Ovary (tissue), 10 donors: ENCODE measurements at places on chromosomes 12 and 14. TPM values are rescaled to one million over a fixed set of nuclear protein-coding genes. Genes with fewer than 3 reads are reported as not detected.

- no peaks in the 10 kb centered on the region for H3K27me3 ChIP-seq
- no peak overlapping the region for H3K27ac ChIP-seq
- no peaks in the 10 kb centered on the region for H3K4me1 ChIP-seq
- no peaks in the 10 kb centered on the region for H3K36me3 ChIP-seq
- no peak overlapping the region for H3K4me3 ChIP-seq
- no peak for DNase-seq
Observed at GRCh38 chr14:67420102-67420739, 8.3 kb upstream of the PLEK2 start.

- no peaks in the 10 kb centered on the region for H3K27me3 ChIP-seq
- no peak overlapping the region for H3K27ac ChIP-seq
- no peak for DNase-seq
- no peak overlapping the region for H3K4me3 ChIP-seq
- no peaks in the 10 kb centered on the region for H3K36me3 ChIP-seq
Observed at GRCh38 chr14:69443296-69443805, 41.2 kb upstream of the PLEKHD1 start.

CCDC177 gene
- polyA plus RNA-seq: 0.04 TPM

DNA sequence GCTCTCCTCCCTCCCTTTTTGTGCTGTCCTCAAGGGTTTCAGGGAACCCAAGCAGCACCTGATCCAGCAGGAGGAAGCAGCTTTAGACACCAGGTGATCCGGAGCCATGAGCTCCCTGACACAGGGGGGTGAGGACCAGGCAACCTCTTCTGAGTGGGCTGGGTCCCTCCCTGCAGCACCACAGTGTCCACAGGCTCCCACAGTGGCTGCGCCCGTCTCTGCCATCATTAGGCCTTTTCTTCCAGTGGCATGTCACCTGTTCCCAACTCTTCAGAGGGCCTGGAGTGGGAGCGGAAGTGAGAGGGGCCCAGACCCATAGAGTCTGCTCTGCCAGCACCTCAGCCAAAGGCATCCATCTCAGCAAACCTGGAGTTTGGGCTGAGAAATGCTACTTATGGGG lies 421 bp upstream of the KRT76 start:
- H3K27me3 ChIP-seq: no peaks in the 10 kb centered on the region
- no peaks in the 10 kb centered on the region for H3K36me3 ChIP-seq
- H3K27ac ChIP-seq: no peak overlapping the region
- no peaks in the 10 kb centered on the region for H3K4me1 ChIP-seq
- no peak for DNase-seq

- DNase-seq: no peak
- H3K4me3 ChIP-seq: no peak overlapping the region
- no peaks in the 10 kb centered on the region for H3K36me3 ChIP-seq
- H3K27me3 ChIP-seq: no peaks in the 10 kb centered on the region
- H3K4me1 ChIP-seq: no peaks in the 10 kb centered on the region
Observed at GRCh38 chr14:87840906-87841305, 152.1 kb downstream of the GALC start.

DNA sequence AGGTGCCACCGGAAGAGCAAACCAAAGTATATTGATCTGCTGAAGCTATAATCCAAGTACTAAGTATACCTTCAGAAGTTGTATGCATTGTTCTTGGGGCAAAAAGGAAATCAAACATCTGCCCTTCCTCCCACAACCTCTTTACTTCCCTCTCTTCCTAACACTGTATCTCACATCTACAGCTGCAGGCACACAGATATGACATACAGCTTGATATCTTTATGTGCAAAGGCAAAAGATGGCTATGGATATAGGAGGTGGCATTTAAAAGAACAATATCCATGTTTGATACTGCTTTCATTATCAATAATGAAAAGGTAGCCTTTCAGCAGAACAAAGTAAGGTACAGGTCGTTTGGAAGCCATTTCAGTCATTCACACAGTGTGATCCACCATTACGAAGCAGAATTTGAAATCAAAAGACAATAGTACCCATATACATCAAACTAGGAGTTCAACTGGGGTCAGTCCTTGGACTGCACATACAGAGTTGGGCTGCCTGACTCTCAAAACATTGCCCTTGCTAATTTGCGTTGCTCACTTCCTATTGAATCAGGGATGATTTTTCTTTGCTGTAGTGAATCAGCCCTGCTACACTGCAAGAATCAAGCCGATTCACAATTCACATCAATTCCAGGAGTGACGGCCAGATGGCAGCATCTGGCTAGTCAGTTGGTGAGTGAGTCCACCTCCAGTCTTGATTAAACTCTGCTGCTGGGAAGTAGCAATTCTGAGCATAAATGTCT lies 8.9 kb downstream of the ANG start:
- no peak overlapping the region for H3K27ac ChIP-seq
- H3K36me3 ChIP-seq: no peaks in the 10 kb centered on the region
- H3K27me3 ChIP-seq: no peaks in the 10 kb centered on the region

DNA sequence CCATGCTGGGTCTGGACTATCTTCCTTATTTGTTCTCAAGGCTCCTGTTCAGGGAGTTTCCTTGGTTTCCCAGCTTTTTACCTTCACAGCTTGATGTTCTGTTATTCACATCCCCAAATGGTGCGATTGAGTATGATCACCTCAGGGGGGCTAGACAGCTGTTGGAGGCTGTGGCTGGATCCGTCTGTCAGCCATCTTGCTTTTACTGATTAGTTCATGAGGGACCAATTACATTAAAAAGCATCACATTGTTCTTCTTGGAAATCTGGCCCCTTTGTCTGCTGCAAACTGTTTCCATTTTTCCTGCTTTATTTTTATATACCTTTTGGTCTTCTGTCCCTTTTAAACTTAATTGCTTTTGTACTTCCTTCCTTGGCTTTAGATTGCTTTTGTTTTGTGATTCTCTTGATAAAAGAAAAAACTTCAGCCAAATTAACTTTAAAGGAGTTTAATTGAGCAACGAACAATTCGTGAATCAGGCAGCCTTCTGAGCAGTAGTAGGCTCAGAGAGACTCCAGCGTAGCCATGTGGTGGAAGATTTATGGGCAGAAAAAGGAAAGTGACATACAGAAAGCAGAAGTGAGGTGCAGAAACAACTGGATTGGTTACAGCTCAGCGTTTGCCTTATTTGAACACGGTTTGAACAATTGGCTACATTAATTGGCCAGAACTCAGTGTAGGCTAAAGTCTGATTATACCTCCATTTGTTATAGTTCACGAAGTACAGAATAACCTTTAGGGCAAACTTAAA lies 208.7 kb downstream of the AEBP2 start:
- no peak for DNase-seq
- no peaks in the 10 kb centered on the region for H3K4me1 ChIP-seq
- H3K27me3 ChIP-seq: no peaks in the 10 kb centered on the region
- no peaks in the 10 kb centered on the region for H3K36me3 ChIP-seq

DNA sequence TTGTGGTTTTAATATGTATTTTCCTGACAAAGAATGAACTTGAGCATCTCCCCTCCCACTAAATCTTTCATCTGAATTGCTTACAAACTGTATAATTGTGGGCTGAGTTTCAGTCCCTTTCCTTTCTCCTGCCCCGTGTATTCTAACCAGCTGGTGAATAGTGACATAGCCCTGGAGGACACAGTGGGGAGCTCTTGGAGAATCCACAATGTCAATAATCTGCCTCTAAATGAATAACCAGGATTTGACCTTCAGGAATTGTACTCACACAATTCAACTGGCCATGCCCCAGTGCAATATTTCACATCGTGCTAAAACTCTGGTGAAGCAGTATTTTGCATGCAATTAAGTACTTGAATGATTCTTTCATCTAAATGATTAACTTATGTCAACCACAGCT lies 177.2 kb downstream of the C12orf42 start:
- H3K36me3 ChIP-seq: no peaks in the 10 kb centered on the region
- DNase-seq: no peak
- H3K4me3 ChIP-seq: no peak overlapping the region

PSMB5 gene
- 112 TPM for polyA plus RNA-seq

GRCh38 chr14:22932146-22932545 lies 3.0 kb upstream of the PRMT5 start:
- DNase-seq: no peak
- H3K4me1 ChIP-seq: peaks cover 3% of the 10 kb centered on the region
- no peak overlapping the region for H3K4me3 ChIP-seq
- H3K27ac ChIP-seq: no peak overlapping the region
- H3K27me3 ChIP-seq: no peaks in the 10 kb centered on the region
